EL (cell line): ENCODE measurements at places on chromosomes 1 and 21.

GRCh38 chr1:210754878-210755665 is 378.9 kb downstream of the KCNH1 start:
- DNase-seq: no peak

DNA sequence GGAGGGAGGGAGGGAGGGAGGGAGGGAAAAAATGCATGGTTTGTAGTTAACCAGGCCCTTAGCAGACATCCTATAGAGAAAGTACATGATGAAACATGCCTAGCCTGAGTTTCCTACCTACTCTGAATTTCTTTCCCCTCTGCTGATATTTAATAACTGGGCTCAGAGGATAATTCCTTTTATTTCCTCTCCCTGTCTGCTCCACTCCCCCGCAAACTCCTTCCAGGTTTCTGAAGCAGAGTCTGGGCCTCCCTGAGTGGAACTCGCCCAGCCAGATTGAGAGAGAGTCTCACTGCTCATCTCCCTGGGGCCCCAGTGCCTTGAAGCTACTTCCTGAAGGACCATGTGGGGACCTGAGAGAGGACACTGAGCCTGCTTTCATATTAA is 111.9 kb upstream of the SLC44A3 start:
- DNase-seq: no peak

- DNase-seq: no peak
These were observed 533.9 kb downstream of the PLPP3 start for GRCh38 chr1:56045477-56045876.

- DNase-seq: peak; percentile 61
These were observed 112.1 kb downstream of the HLCS start for GRCh38 chr21:36854391-36854790.

- no peak for DNase-seq
These were observed 66.4 kb downstream of the DMRTB1 start for GRCh38 chr1:53525595-53525994.

DNA sequence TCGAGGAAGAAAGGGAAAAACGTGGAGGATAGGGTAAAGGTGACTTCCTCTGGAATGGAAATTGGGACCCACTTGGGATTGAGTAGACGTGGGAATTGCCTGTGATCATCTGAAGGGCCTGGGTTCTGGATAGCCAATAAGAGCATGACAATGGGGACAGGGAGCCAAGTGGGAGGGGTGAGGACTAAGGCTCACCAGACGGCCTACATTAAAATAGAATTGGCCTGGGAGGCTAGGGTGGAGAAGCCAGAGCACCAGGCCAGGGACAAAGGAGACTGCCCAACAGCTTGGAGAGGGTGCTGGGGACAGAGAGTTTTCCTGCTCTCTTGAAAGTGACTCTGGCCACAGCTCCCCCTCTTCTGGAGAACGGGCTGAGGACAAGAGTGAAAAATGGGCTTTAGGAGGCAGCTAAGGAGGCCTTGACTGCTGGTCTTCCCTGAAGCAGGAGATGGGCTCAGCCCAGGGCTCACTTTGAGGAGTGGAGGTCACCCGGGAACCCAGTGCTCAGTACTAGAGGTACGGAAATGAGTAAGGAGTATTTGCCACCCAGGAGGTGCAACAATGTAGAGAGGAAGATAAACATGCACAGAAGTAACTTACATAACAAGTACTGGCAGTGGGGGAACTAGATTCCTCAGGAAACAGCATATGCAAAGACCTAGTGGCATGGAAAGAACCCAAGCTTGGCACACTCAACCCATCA is 18.8 kb downstream of the INKA2 start:
- DNase-seq: no peak

- DNase-seq: no peak
These were observed 262.3 kb downstream of the FAF1 start for GRCh38 chr1:50697440-50698421.

GRCh38 chr1:40004857-40005256 is 35.7 kb upstream of the CAP1 start:
- DNase-seq: no peak
